ENCODE measurements at places on chromosomes 3 and 15.

DNA sequence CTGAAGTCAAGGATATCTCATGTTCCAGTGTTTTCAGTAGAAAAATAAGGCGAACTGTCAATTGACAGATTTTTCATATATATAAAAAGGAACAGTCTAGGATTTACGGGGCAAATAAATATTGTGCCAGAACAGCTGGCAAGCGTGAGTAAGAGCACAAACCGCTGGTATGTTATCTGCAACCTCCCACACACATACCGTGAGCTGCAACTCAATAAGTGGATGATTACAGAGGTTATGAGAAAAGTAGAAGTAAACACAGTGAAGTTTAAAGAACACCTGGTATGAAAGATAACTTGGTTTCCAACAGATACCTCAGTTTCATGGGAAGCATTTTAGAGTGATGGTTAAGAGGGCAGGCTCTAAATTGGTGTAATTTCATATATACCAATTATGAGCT, 733.4 kb downstream of the TUSC7 start:
- no peak for DNase-seq

- DNase-seq, result no peak
Measured at GRCh38 chr3:131535131-131535530, 32.4 kb upstream of the MRPL3 start.

DNA sequence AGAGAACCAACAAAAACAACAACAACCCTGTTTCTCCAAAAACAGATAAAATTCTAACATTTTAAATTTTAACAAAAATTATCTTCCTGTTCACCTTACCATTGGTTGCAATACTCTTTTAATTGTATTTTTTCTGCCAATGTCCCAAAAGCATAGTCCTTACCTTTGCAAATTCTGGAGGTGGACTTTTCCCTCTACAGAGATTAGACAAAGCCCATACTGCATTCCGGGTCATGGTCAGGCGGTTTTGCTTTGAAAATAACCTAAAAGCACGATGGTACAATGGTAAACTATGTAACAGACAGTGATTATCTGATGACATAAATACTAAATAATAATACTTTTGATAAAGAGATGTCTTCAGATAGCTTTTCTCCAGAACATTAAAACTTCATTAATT, 35.5 kb upstream of the WDR5B start:
- DNase-seq, result no peak

- no peak for DNase-seq
Measured at GRCh38 chr3:111081008-111081545, 9.5 kb downstream of the NECTIN3 start.

DNA sequence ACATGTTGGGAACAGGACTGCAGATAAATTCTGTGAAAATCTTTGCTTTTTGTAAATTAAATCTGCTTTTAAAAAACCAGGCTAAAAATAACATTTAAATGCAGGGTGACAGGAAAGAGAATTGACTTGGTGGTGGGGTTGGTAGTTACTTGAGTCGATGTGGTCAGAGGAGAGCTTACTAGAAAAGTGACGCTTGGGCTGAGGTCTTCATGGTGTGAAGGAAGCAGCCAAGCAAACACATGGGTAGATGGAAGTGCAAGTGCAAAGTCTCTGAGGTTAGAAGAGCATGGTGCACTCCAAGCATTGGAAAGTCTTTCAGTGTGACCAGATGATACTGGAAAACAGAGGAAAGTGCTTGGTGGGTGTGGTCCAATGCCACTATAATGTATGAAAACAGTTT, 86.4 kb upstream of the THBS1 start:
- no peak for DNase-seq

DNA sequence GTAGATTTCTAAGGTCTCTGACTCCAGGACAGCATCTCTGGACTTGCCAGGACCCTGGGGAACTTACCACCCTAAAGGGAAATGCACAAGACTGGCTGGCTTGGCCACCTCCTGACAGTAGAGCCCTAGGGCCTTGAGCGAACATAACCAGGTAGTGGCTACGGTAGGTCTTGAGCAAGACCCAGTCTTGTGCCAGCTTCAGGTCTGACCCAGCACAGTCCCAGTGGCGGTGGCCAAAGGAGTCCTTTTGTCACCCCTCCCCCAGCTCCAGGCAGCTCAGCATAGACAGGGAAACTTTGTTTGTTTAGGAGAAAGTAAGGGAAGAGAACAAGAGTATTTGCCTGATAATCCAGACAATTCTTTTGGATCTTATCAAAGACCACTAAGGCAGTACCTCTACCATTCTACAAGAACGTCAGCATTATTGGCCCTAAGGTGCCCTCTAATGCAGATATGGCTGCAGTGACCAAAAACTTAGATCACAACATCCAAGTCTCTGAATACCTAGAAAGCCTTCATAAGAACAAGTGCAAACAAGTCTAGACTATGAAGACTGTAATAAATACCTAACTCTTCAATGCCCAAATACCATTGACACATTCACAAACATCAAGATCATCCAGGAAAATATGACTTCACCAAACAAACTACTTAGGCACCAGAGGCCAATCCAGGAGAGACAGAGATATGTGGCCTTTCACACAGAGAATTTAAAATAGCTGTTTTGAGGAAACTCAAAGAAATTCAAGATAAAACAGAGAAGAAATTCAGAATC, 38.7 kb upstream of the FBN1 start:
- no peak for DNase-seq
